ENCODE measurements at places on chromosomes 2 and 18. TPM values are rescaled to one million over a fixed set of nuclear protein-coding genes. Genes with fewer than 3 reads are reported as not detected.

Gene CARF
- 11.1 TPM for total RNA-seq

Gene PLEKHH2
- 15.3 TPM for total RNA-seq

Gene FASTKD2
- total RNA-seq: 32.1 TPM

Gene MBD5
- total RNA-seq: 19.6 TPM

Gene PECR
- total RNA-seq: 8.9 TPM

Gene ST8SIA5
- 1.0 TPM for total RNA-seq

Gene CPO
- 0.13 TPM for total RNA-seq

Gene TUBA4B
- total RNA-seq: 0.04 TPM

Gene TSHZ1
- 16.0 TPM for total RNA-seq

Gene HOXD4
- 2.2 TPM for total RNA-seq

Gene CRYBA2
- total RNA-seq: not detected

Gene MAPK4
- 4.7 TPM for total RNA-seq

Gene PXDN
- total RNA-seq: 95.4 TPM

Gene CRYGA
- not detected for total RNA-seq

Gene DNAH7
- total RNA-seq: 0.31 TPM

Gene PTGR3
- total RNA-seq: 15.9 TPM

Gene HYCC2
- total RNA-seq: 7.8 TPM

Gene POMC
- 3.5 TPM for total RNA-seq

Gene ECEL1
- 0.31 TPM for total RNA-seq

Gene FBXO15
- 0.89 TPM for total RNA-seq

Gene GAD1
- total RNA-seq: 0.35 TPM

Gene FOXI3
- not detected for total RNA-seq

Gene OST4
- total RNA-seq: 376 TPM

Gene NPPC
- total RNA-seq: 1.5 TPM

Gene ZBTB7C
- 3.2 TPM for total RNA-seq

Gene PRSS56
- 2.6 TPM for total RNA-seq

Gene CEBPZOS
- total RNA-seq: 27.2 TPM

Gene UGT1A8
- total RNA-seq: not detected

Gene ASPRV1
- total RNA-seq: 2.6 TPM

Gene CCDC85A
- 5.5 TPM for total RNA-seq

Gene CNDP1
- total RNA-seq: 0.13 TPM

Gene MYL1
- total RNA-seq: 10,096 TPM

Gene POTEI
- total RNA-seq: not detected

Gene NEU4
- 6.7 TPM for total RNA-seq

Gene CPLX4
- total RNA-seq: not detected

Gene HOXD13
- total RNA-seq: 0.31 TPM

Gene MCFD2
- 43.9 TPM for total RNA-seq

Gene CCDC74A
- total RNA-seq: 2.5 TPM

Gene BOK
- 35.3 TPM for total RNA-seq

Gene ASIC4
- 0.44 TPM for total RNA-seq

Gene SPP2
- total RNA-seq: not detected

Gene CDH20
- total RNA-seq: 0.80 TPM

Gene VWA3B
- total RNA-seq: 0.13 TPM

Gene PROC
- 0.04 TPM for total RNA-seq

Gene DSG1
- total RNA-seq: not detected

Gene TMEM198
- total RNA-seq: 1.2 TPM

Gene LCT
- not detected for total RNA-seq

Gene CNGA3
- 0.40 TPM for total RNA-seq

Gene CLHC1
- total RNA-seq: 9.3 TPM

Gene G6PC2
- not detected for total RNA-seq

Gene L3MBTL4
- 4.2 TPM for total RNA-seq

Gene MARCHF4
- total RNA-seq: not detected

Gene SLC30A3
- 0.18 TPM for total RNA-seq

Gene STARD7
- 120 TPM for total RNA-seq

Gene MREG
- total RNA-seq: 1.3 TPM

Gene RAMP1
- 41.5 TPM for total RNA-seq

Data from muscle of leg (tissue), 16 donors.